ENCODE measurements at places on chromosomes 4 and X. TPM values are rescaled to one million over a fixed set of nuclear protein-coding genes. Genes with fewer than 3 reads are reported as not detected.

The DMRTC1 gene
- not detected for total RNA-seq

The INTS6L gene
- 12.2 TPM for total RNA-seq

The PSAPL1 gene
- 0.12 TPM for total RNA-seq

The GUCY1A1 gene
- total RNA-seq, result 35.5 TPM

The XK gene
- total RNA-seq, result 5.1 TPM

The TMEM131L gene
- 10.9 TPM for total RNA-seq

The FRG2 gene
- not detected for total RNA-seq

The SMPX gene
- 403 TPM for total RNA-seq

The SEPSECS gene
- total RNA-seq, result 3.9 TPM

The GNRHR gene
- total RNA-seq, result not detected

The FAM47E gene
- 1.0 TPM for total RNA-seq

The TLR6 gene
- 2.3 TPM for total RNA-seq

The AFF2 gene
- total RNA-seq, result 3.2 TPM

The PROM1 gene
- total RNA-seq, result 5.2 TPM

The STS gene
- 6.2 TPM for total RNA-seq

The CENPVL1 gene
- total RNA-seq, result not detected

- no peak for DNase-seq
Measured at GRCh38 chrX:38862100-38862499, 60.8 kb downstream of the MID1IP1 start.

- DNase-seq, result no peak
Measured at GRCh38 chr4:138050601-138051000, 191.5 kb downstream of the SLC7A11 start.

GRCh38 chr4:81652069-81652478 is 180.4 kb upstream of the RASGEF1B start:
- no peak for DNase-seq

- DNase-seq, result no peak
Measured at GRCh38 chr4:147736458-147736857, 4.6 kb downstream of the ARHGAP10 start.

- no peak for DNase-seq
Measured at GRCh38 chr4:30776921-30777415, 56.8 kb downstream of the PCDH7 start.

DNA sequence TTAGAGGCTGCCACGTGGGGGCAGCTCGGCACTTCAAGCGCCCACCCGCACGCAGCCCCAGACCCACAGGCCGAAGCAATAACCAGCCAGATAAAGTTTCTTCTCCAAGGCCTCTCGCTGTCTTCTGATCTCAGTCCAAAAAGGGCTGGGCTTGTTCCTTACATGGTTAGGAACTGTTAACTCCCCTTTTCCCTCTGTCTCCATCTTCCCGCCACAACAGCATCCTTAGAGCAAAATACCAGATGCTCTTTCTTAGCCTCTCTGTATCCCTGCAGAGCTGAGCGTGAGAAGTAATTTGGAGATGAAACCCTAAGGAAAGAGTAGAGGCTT is 23.4 kb upstream of the KIAA1210 start:
- DNase-seq, result no peak

GRCh38 chr4:83107631-83108030 is 6.9 kb downstream of the PLAC8 start:
- no peak for DNase-seq

- no peak for DNase-seq
Measured at GRCh38 chr4:51878431-51878830, 35.5 kb downstream of the DCUN1D4 start.

DNA sequence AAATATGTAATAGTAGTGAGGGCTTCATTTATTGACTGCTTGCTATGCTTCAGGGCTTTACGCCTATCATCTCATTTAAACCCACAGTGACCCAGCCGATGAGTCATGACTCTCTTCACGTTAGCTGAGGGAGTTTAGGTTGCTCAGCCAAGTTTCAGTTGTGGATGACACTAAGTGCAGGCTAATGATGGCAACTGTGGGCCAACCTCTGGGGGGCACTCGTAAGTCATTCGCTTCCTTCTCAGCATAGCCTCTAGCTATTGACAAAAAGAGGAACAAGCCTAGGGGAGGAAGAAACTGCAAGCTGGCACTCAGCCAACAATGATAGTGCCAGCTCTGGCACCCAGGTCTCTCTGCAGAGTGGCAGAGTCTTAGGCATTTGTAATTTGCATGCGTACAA is 325.0 kb downstream of the ARHGAP10 start:
- peak; percentile 69 for DNase-seq

- DNase-seq, result no peak
Measured at GRCh38 chrX:13376857-13377549, 57.1 kb upstream of the ATXN3L start.

DNA sequence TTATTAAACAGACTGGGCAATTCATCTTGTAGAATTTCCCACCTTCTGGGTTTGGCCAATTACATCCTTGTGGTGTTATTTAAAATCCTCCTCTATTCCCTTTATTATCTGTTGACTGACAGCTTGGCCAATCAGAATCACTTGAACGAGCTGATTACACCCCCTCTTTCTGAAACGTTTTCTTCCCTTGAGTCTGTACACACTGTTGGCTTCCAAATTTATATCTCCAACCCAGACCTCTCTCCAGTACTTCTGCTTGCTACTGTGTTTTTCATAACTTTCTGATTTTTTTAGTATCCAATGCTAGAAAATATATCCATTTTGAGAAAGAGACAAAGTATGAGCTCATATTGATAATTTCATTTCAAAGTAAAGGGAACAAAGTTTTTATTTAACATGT is 14.8 kb downstream of the CD38 start:
- DNase-seq, result no peak

GRCh38 chr4:6275898-6276806 is 6.5 kb downstream of the WFS1 start:
- no peak for DNase-seq

- no peak for DNase-seq
Measured at GRCh38 chrX:142251202-142251601, 46.1 kb upstream of the MAGEC2 start.

- no peak for DNase-seq
Measured at GRCh38 chrX:44705817-44706551, 137.8 kb upstream of the DUSP21 start.

- no peak for DNase-seq
Measured at GRCh38 chrX:79412972-79413371, 45.8 kb upstream of the ITM2A start.

- DNase-seq, result no peak
Measured at GRCh38 chr4:119543779-119544178, 84.8 kb downstream of the PDE5A start.

DNA sequence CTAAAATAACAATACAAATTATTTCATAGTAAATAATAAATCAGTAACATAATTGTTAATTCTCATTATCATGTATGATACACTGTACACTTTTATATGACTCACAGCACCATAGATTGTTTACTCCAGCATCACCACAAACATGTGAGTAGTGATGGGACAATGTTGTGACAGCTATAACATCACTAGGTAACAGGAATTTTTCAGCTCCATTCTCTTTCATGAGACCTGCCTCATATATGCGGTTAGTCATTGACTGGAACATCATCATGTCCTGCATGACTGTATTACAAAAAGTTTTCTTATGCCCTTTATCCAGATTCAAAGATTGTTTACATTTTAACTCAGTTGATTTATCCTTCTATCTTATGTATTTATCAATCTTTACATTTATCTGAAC is 1530.0 kb downstream of the PCDH18 start:
- DNase-seq, result no peak

DNA sequence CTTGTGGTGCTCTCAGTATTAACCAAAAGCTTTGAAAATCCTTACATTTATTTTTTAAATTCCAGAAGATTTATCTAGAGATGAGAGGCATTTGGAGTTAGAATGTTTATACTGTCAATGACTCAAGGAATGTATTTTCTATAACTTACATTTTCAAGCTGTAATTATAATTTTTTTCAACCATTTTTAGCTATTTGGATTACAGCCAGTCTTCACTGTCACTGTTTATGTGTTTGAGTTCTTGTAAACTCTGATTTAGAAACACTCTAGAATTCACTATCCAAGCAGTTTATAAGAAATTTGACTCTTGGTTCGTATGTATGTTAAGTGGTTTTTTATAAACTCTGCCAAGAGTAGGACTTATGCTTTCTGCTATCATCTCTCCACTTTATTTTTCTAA is 36.7 kb upstream of the GUCY1A1 start:
- no peak for DNase-seq

DNA sequence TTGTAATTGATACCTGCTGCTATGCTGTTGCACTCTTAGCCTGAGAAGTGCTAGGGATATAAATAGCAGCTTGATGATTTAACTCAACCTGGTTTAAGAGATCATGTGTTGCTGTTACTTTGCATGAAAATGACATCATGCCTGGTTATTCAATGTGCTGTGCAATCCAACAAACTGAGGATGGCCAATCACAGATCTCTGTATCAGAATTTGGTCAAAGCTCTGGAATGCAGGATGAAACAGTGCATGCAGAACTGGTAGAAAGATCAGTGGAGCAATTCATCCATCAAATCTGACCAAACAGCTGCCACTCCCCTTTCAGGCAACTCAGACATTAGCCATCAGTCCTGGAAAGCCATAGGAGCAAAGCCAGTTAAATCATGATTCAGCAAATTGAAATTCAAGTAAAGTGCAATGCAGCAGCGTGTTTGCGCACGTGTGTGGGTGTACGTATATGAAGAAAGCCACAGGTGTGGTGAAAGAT is 160.3 kb upstream of the RASGEF1B start:
- DNase-seq, result no peak

DNA sequence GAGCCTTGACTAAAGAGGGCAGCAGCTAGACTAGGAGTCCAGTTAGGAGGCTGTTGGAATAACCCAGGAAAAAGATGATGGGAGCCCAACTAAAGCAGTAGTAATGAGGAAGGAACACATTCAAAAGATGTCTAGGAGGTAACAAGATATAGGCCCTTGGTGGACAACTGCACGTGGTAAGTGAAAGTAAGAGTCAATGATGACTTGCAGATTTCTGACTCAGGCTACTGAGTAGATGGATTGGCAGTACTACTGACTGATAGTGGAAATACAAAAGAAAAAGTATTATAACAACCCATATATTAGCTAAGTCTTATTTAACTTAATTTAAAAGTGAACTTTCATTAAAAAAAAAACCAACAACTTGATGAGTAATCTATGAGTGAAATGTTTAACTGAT is 74.0 kb downstream of the PAK3 start:
- no peak for DNase-seq

DNA sequence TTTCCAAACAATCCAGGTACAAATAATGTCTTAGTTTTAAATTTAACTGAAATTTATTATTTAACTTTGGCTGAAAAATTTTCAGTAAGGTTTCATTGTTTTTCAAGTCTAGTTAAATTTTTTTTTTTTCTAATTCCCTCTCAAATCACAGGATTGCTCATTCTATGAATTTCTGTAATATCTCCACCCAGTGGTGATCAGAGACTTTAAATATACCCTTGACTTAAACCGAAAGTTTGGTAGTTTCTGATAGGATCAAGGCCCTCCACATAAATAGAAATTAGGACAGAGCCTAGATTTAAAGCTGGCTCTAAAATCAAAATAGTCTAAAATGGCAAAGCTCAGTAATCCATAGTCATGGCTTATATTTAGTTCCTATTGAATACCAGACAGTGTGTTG is 175.4 kb downstream of the TBCK start:
- no peak for DNase-seq

GRCh38 chrX:73647212-73647611 is 84.2 kb downstream of the CHIC1 start:
- no peak for DNase-seq

- no peak for DNase-seq
Measured at GRCh38 chrX:69038816-69039215, 126.4 kb downstream of the PJA1 start.

DNA sequence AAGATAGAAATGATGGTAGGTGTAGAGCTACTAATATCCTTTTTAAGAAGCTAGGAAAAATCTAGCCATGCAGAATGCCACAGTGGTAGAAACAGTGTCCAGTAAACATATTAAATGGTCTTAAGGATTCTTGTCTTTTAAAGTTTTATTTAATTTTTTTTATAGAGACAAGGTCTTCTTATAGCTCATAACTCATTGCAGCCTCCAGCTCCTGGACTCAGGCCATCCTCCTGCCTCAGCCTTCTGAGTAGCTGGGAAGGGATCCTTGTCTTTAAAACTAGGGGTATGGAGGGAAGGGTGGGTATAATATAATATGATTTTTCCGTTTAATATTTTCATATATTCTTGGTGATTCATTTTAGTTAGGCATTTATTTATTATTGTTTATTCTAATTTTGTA is 3.8 kb downstream of the TMEM165 start:
- DNase-seq, result no peak

GRCh38 chr4:138056541-138056940 is 185.6 kb downstream of the SLC7A11 start:
- no peak for DNase-seq

- DNase-seq, result no peak
Measured at GRCh38 chr4:153109296-153109849, 94.9 kb upstream of the TRIM2 start.

GRCh38 chr4:145423017-145423708 is 58.5 kb upstream of the SMAD1 start:
- DNase-seq, result no peak
